GM12878 (cell line): ENCODE measurements at places on chromosomes 6 and 20. TPM values are rescaled to one million over a fixed set of nuclear protein-coding genes. Genes with fewer than 3 reads are reported as not detected.

The COL19A1 gene
- 4.4 and 5.6 TPM in 2 replicates for total RNA-seq

The TSHZ2 gene
- 0.27 and 0.36 TPM in 2 replicates for total RNA-seq

GRCh38 chr6:148427333-148427732, 84.7 kb downstream of the SASH1 start:
- no peaks in the 10 kb centered on the region for H3K4me1 ChIP-seq
- H3K36me3 ChIP-seq, result no peaks in the 10 kb centered on the region
- H3K4me3 ChIP-seq, result no peak overlapping the region
- H3K27me3 ChIP-seq, result no peaks in the 10 kb centered on the region; the same call in 1 of the 2 replicates

GRCh38 chr6:117992856-117993255, 85.8 kb downstream of the SLC35F1 start:
- no peaks in the 10 kb centered on the region for H3K27me3 ChIP-seq
- no peaks in the 10 kb centered on the region for H3K4me1 ChIP-seq
- no peak overlapping the region for H3K27ac ChIP-seq
- no peak for DNase-seq
- no peaks in the 10 kb centered on the region for H3K36me3 ChIP-seq

DNA sequence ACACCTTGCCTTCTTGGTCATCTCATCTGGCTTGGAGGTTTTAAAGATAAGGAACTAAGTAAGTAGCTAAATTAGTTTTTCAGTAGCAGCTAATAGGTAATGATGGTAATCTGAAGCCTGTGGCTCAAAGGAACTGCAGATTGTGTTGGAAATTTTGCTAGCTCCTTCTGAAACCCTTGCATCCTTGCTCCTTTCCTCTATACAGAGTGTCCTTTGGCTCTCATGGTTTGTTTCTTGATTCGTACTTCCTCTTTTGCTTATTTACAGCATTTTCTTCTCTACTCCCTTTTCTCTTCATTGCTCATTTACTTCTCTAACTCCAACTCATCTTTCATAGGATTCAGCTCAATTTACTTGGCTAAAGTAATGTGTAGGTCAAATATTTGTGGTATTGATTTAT, 19.0 kb downstream of the LRRC1 start:
- no peak overlapping the region for H3K4me3 ChIP-seq
- H3K4me1 ChIP-seq, result no peaks in the 10 kb centered on the region; the same call in 1 of the 2 replicates
- no peak for DNase-seq
- no peak overlapping the region for H3K27ac ChIP-seq
- no peaks in the 10 kb centered on the region for H3K27me3 ChIP-seq
- H3K36me3 ChIP-seq, result no peaks in the 10 kb centered on the region

The PAX1 gene
- total RNA-seq, result not detected in 2 replicates

The OR11A1 gene
- not detected in 2 replicates for total RNA-seq

The SNAP91 gene
- 0.33 and 0.35 TPM in 2 replicates for total RNA-seq

The SLC22A3 gene
- total RNA-seq, result 0.05 and 0.15 TPM in 2 replicates
